ENCODE measurements at places on chromosomes 3 and 15.

GRCh38 chr3:69283496-69283895 is 102.4 kb downstream of the FRMD4B start:
- no peak for DNase-seq

GRCh38 chr3:105553851-105554250 is 187.1 kb downstream of the ALCAM start:
- DNase-seq, result no peak

- no peak for DNase-seq
Measured at GRCh38 chr3:177751770-177752169, 554.5 kb upstream of the TBL1XR1 start.

DNA sequence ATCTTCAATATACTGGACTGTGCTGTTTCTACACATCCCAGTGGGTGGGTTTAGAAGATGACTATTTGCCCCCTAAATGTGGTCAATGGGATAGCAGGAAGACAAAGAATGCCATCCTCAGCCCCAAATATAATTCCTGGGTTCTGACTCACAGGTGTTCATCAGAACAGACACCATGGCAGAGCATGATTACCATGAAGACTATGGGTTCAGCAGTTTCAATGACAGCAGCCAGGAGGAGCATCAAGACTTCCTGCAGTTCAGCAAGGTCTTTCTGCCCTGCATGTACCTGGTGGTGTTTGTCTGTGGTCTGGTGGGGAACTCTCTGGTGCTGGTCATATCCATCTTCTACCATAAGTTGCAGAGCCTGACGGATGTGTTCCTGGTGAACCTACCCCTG is 3.0 kb downstream of the CXCR6 start:
- DNase-seq, result no peak

GRCh38 chr15:39031596-39031995 is 467.0 kb upstream of the RASGRP1 start:
- no peak for DNase-seq

DNA sequence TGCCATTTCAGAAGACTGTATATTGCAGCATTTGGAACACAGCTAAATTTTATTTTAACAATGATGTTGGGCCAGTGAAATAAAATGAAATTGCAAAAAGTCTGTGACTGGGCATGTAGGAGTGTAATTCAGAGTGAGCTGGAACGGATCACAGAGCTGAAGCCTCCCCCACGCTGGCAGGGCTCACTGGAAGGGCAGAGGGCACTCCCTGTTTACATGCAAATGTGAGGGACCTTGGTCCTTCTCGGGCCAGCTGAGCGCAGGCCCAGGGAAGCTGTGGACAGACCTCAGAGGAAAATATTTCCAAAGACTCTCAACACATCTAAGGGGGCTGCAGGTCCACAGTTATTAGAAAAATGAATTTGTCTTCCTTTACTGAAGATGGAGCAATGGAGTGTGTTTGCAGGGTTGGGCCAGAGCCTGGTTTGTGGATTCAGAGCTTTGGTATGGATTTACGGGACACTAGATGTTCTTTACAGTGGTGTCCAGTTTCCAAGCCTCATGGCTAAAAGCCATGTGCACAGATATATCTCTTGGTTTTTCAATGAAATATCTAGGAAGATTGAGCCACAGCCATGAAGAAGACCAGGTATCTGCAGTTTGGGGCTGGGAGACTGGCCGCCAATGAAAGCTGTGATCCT is 32.0 kb downstream of the TRPM1 start:
- no peak for DNase-seq
